ENCODE measurements at places on chromosomes 7 and 10.

DNA sequence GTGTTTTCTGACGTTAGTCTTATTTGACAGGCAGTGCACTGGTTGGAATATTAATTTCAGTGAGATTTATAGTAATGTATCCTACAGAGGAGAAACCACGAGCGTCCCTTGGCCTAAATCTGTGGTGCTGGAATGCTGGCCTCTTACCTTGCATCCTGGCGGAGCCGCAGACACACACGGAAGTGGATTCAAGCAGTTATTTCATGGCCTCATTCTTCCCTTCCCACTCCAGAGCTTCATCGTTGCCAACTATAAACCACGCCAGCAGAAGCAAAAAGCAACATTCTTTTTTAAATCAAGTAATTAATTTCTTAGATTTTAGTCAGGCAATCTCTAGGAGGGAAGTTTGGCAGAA lies 13.1 kb downstream of the WIPI2 start:
- H3K27ac ChIP-seq = no peak overlapping the region
- no peaks in the 10 kb centered on the region for H3K27me3 ChIP-seq
- DNase-seq = no peak
- H3K4me1 ChIP-seq = no peaks in the 10 kb centered on the region

GRCh38 chr7:12369756-12370155 lies 33.9 kb downstream of the VWDE start:
- H3K36me3 ChIP-seq = no peaks in the 10 kb centered on the region
- H3K4me1 ChIP-seq = no peaks in the 10 kb centered on the region
- H3K27ac ChIP-seq = no peak overlapping the region
- no peak overlapping the region for H3K4me3 ChIP-seq

DNA sequence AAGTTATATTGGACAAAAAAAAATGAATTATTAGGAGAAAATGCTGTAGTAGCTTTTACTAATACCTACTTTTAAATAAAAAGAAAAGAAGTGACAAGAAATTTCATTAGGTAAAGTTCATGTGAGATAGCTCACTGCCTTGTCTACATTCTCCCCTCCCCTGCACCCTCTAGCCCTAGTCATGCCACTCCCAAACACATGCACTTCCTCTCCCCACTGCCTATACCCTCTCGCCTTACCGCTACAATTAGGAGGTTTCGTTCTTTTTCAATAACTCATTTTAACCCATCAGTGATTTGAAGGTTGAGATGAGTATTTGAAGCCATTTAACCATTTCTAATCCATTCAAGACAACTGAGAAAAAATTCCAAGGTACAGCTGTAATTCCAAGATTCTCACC lies 75.3 kb downstream of the HIBADH start:
- no peak overlapping the region for H3K27ac ChIP-seq
- no peaks in the 10 kb centered on the region for H3K27me3 ChIP-seq
- no peaks in the 10 kb centered on the region for H3K36me3 ChIP-seq
- H3K4me1 ChIP-seq = no peaks in the 10 kb centered on the region

DNA sequence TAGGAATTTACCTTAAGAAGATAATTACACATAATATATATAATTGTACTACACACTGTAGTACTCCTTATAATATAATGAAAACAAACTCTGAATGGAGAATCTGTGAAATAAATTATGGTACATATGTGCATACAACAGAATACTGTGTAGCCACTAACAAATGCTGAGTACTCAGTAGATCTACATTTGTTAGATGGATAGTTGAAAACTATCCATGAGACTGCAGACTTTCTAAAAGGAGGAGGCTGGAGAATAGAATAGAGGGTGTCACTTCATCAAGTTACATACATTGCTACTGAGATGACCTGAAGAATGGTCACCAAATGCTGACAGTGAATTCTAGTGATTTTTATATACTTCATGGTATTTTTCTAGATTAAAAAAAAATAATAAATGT lies 68.7 kb upstream of the OGDHL start:
- peaks cover 9% of the 10 kb centered on the region for H3K36me3 ChIP-seq
- H3K27me3 ChIP-seq = no peaks in the 10 kb centered on the region
- no peak for DNase-seq
- no peak overlapping the region for H3K4me3 ChIP-seq
- H3K27ac ChIP-seq = no peak overlapping the region
- H3K4me1 ChIP-seq = no peaks in the 10 kb centered on the region

GRCh38 chr7:118094044-118094443 lies 89.9 kb upstream of the LSM8 start:
- no peak for DNase-seq
- H3K4me3 ChIP-seq = no peak overlapping the region
- H3K36me3 ChIP-seq = no peaks in the 10 kb centered on the region
- H3K27ac ChIP-seq = no peak overlapping the region
- H3K27me3 ChIP-seq = no peaks in the 10 kb centered on the region

DNA sequence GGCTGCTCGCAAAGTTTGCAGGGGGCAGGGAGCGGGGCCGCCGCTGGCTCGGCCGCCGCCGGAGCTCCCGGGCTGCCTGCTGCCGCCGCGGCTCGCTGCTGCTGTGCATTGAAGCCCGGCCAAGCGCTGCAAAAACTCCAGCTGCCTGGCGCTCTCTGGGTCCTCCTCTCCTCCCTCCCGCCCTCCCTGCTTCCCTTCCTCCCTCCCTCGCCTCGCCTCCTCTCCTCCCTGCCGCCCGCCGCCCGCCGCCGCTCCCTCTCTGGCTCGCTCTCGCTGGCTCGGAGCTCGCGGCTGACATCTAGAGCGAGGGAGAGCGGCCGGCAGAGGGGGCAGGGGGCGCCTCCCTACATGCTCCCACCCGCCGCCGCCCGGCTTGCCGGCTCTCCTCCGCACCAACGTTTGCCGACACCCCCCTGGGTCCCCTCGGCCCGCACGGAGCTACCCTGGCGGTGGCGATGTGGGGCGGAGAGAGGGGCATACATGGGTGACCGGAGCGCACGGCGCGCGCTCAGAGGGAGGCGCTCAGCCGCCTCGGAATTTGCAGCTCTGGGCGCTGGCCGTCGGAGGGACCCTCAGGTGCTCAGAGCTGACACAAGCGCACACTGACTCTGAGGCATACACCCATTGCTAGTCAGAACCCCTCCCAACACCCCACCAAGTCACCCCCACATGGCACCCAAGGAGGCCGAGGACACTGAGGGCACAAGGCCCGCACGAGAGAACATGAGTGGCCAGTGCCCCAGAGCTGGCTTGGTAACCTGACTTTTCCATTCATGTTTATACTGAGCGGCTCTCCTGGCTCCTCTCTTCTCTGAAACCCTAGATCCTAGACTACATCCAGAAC lies 1.2 kb upstream of the PLXNA4 start:
- H3K4me3 ChIP-seq = no peak overlapping the region
- H3K36me3 ChIP-seq = no peaks in the 10 kb centered on the region
- H3K27ac ChIP-seq = no peak overlapping the region

DNA sequence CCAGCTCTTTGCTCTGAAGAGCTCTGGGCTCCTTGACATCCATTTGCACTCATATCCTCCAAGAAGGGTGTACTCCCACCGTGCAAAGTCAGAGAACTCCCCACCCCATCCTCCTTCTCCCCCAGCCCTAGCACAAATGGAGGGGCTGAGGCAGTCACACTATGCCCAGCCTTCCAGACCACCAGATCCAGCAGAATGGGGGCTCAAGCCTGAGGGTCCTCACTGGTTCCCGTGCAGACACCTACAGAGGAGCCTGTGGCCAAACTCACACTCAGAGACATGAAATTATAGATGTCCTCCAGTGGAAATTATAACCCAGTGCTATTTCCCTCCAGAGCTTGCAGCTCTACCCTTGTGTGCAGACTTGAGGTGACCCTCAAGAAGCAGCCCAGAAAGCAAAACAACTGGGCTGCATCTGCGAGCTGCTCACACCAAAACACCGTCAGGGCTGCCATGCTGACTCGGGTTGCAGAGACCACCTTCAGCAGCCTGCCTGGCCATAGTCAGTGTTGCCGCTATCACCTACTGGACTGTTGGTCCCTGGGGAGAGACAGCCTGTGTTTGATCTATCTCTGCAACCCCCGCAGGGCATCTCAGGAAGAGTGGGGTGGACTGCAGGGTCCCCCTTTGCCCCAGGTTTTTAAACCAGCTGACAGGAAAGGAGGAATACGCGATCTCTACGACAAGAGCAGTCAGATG lies 7.4 kb downstream of the ZNF488 start:
- no peak overlapping the region for H3K27ac ChIP-seq
- no peak for DNase-seq
- no peak overlapping the region for H3K4me3 ChIP-seq
- no peaks in the 10 kb centered on the region for H3K36me3 ChIP-seq
- H3K27me3 ChIP-seq = no peaks in the 10 kb centered on the region

GRCh38 chr7:50528266-50529092 lies 36.7 kb downstream of the DDC start:
- no peaks in the 10 kb centered on the region for H3K36me3 ChIP-seq
- DNase-seq = no peak
- no peak overlapping the region for H3K4me3 ChIP-seq
- no peaks in the 10 kb centered on the region for H3K4me1 ChIP-seq
- H3K27me3 ChIP-seq = no peaks in the 10 kb centered on the region

DNA sequence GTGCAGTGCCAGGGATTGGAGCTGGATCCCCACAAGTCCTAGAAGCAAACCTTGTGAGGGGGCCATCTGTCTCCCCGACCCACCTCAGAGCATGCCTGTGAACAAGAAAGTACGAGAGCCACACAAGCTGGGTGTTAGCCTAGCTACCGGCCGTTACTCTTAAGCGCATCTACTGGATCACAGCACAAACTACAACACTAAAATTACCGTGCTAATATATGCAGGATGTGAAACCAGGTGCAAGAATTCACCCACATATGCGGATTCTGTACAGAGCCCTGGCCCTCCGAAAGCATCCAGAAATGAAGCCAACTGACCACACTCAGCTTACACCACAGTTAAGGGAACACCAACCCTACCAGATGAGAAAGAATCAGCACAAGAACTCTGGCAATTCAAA lies 16.0 kb upstream of the PRSS1 start:
- no peak for DNase-seq
- no peaks in the 10 kb centered on the region for H3K27me3 ChIP-seq

DNA sequence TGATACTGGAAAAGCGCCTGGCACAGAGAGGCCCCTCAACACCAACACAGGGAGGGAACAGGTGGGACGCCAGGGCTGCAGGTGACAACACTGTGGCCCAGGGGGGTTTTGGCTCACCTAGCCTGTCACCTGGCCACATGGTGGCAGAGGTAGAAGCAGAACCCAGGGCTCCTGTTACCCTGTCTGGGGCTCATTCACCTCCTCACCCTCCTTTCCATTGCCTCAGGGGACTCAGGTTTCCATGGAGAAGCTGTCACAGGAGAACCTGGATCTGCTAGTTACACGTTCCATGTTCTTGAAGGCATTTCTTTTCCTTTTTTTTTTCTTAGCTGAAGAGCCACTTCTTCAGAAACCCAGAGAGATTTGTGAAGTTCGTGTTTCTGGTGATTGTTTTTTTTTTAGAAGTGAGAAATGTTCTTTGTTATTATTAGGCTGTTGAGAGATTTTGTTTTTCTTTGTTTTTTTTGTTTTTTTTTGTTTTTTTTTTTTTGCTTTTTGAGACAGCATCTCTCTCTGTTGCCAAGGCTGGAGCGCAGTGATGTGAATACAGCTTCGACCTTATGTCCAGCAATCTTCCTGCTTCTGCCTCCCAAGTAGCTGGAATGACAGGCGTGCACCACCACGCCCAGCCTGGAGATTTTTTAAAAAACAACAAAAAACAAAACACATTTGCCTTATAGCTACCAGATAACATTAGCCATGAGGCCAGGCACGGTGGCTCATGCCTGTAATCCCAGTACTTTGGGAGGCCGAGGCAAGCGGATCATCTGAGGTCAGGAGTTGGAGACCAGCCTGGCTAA lies 16.0 kb downstream of the DENND2A start:
- no peak for DNase-seq
- no peak overlapping the region for H3K27ac ChIP-seq
- H3K4me3 ChIP-seq = no peak overlapping the region
- H3K36me3 ChIP-seq = no peaks in the 10 kb centered on the region
- no peaks in the 10 kb centered on the region for H3K27me3 ChIP-seq

- no peak overlapping the region for H3K27ac ChIP-seq
- H3K36me3 ChIP-seq = peaks cover 28% of the 10 kb centered on the region
- no peak for DNase-seq
These were observed 6.6 kb downstream of the MRPL43 start for GRCh38 chr10:100980711-100981110.

- DNase-seq = no peak
- no peaks in the 10 kb centered on the region for H3K27me3 ChIP-seq
- no peak overlapping the region for H3K4me3 ChIP-seq
- no peaks in the 10 kb centered on the region for H3K4me1 ChIP-seq
- H3K36me3 ChIP-seq = no peaks in the 10 kb centered on the region
These were observed 8.4 kb upstream of the UCN3 start for GRCh38 chr10:5356302-5356763.

DNA sequence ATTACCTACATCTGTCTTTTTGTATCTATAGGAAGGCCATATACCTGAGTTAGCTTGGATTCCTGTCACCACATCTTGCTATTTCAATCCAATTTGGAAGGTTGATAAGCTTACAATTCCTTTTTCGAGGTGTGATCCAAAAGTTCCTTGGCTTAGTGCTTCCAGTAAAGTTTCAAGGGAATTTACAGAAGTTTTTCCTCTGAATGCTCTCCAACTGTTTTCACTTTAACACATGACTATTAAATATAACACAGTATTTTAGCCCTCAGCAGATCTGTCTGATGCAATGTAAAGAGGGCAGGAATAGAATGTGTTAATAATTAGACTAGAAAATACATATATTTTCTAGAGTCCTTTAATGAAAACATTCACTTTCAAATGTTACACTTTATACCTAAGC lies 171.4 kb downstream of the DKK1 start:
- H3K27me3 ChIP-seq = no peaks in the 10 kb centered on the region
- no peaks in the 10 kb centered on the region for H3K36me3 ChIP-seq
- no peak for DNase-seq
- H3K27ac ChIP-seq = no peak overlapping the region

GRCh38 chr10:102163342-102163989 lies 11.3 kb downstream of the NOLC1 start:
- DNase-seq = no peak
- no peaks in the 10 kb centered on the region for H3K27me3 ChIP-seq
- no peak overlapping the region for H3K4me3 ChIP-seq
- H3K36me3 ChIP-seq = peaks cover 54% of the 10 kb centered on the region
- no peak overlapping the region for H3K27ac ChIP-seq
- H3K4me1 ChIP-seq = no peaks in the 10 kb centered on the region

DNA sequence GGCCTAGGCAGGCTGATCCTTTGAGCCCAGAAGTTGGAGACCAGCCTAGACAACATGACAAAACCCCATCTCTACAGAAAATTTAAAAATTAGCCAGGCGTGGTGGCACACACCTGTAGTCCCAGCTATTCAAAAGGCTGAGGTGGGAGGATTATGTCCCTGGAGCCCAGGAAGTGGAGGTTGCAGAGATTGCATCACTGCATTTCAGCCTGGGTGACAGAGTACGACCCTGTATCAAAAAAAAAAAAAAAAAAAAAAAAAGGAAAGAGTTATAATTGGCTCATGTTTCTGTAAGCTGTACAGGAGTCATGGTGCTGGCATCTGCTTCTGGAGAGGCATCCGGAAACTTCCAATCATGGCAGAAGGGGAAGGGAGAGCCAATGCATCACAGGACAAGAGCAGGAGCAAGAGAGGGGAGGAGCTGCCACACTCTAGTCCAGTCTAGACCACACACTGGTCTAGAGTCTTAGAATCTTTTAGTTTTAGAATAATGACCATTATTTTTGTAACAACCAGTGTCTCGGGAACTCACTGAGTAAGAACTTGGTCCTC lies 16.8 kb downstream of the DOCK1 start:
- H3K27ac ChIP-seq = no peak overlapping the region
- H3K27me3 ChIP-seq = no peaks in the 10 kb centered on the region
- H3K36me3 ChIP-seq = no peaks in the 10 kb centered on the region
- no peak for DNase-seq

GRCh38 chr10:64594072-64594471 lies 1072.9 kb downstream of the REEP3 start:
- no peak for DNase-seq
- no peak overlapping the region for H3K4me3 ChIP-seq
- no peak overlapping the region for H3K27ac ChIP-seq
- no peaks in the 10 kb centered on the region for H3K4me1 ChIP-seq
- no peaks in the 10 kb centered on the region for H3K27me3 ChIP-seq
